ENCODE measurements at places on chromosomes 1 and 21. TPM values are rescaled to one million over a fixed set of nuclear protein-coding genes. Genes with fewer than 3 reads are reported as not detected.

Gene HCRTR1
- total RNA-seq: 0.21 TPM

DNA sequence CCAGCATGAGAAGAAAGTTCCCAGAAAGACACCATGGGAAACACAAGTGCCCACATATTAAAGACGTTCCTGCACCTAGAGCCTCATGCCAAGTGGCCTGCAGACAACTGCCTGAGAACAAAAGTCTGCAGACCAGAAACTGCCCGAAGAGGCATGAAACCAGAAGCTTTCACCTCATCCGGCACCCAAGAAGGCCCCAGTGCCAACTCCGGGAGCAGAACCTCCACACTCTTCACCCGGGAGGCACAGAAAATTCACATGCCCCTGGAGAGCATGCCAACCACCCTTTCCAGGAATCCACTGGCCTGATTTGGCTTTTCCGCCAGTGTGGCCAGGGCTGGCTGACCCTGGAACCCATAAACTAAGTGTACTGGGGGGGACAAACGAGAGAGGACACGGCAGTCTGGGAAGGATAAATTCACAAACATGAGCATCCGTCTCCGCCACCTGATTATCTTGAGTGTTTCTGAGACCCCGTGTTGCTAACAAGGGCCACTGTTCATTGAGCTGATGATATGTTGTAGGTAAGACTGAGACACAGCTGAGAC lies 6.8 kb downstream of the TFF2 start:
- no peak for DNase-seq

DNA sequence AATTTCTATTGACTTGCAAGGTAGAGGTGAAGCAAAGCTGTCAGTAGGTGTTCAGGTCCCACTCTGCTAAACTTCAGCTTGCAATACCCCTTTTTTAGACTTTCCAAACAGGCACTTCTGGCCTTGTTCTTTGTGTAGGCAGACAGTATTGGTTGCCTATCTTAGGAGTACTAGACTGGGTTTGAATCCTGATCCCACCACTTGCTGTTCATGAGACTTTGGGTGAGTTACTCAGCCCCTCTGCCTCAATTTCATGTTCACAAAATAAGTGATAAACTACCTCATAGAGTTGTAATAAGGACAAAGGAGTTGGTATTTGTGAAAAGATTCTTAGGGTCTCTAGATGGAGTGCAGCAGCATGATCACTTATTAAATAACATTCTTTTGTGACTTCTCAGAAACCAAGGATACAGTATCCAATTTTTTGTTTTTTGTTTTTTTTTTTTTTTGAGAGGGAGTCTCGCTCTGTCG lies 5.2 kb downstream of the RCC1 start:
- no peak for DNase-seq

Gene PAX7
- total RNA-seq: 0.95 TPM

GRCh38 chr1:157833145-157833544 lies 8.5 kb downstream of the CD5L start:
- no peak for DNase-seq

Measured in urinary bladder (tissue), 4 donors.